ENCODE measurements at places on chromosomes 11 and 22.

- H3K27ac ChIP-seq: no peak overlapping the region
- peak overlapping the region; percentile 60 for H3K4me3 ChIP-seq
- no peaks in the 10 kb centered on the region for H3K36me3 ChIP-seq
- H3K27me3 ChIP-seq: peaks cover 76% of the 10 kb centered on the region
- no peak for DNase-seq
Observed at GRCh38 chr22:41975299-41976069, 6.2 kb downstream of the SEPTIN3 start.

DNA sequence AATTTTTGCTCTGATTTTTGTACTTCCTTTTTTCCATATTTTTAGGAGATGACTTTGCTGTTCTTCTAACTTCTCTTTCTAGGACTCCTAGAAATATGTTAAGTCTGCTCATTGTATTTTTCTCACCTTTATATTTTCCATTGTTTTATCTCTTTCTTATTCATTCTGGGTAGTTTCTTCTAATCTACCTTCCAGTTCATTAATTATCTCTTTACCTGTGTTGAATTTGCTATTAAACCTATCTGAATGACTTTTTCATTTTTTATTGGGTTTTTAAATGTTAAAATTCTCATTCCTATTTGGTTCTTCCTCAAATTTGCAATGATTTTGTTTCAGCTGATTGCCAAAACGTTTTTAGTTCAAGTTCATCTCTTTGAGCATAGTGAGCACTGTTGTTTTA, 27.8 kb upstream of the EHF start:
- DNase-seq: no peak
- H3K4me1 ChIP-seq: no peaks in the 10 kb centered on the region

GRCh38 chr22:36300396-36301212, 47.7 kb downstream of the APOL1 start:
- peaks cover 19% of the 10 kb centered on the region for H3K4me1 ChIP-seq
- no peak for DNase-seq
- no peak overlapping the region for H3K27ac ChIP-seq
- H3K36me3 ChIP-seq: peaks cover 98% of the 10 kb centered on the region

GRCh38 chr22:44261164-44261860, 51.4 kb downstream of the SHISAL1 start:
- no peak for DNase-seq
- peaks cover 4% of the 10 kb centered on the region for H3K4me1 ChIP-seq
- H3K36me3 ChIP-seq: peaks cover 3% of the 10 kb centered on the region
- no peak overlapping the region for H3K4me3 ChIP-seq
- no peak overlapping the region for H3K27ac ChIP-seq

DNA sequence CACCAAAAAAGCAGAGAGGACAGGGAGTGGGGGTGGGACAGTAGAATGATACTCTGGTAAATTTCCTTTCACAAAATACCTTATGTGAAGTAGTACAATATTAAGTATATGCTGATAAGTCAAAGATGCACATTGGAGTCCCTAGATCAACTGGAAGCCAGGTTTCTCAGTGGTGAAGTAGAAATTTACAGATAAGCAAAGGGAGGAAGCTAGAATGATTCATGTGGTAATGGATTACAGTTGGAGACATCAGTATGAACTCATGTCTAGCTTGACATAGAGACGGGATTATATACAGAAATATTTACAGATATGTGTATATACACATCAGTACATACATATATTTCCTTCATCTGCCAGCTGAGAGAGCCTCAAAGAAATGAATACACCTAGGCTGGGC, 21.5 kb downstream of the PLEKHB1 start:
- peaks cover 2% of the 10 kb centered on the region for H3K36me3 ChIP-seq
- no peak overlapping the region for H3K27ac ChIP-seq
- DNase-seq: no peak
- H3K4me1 ChIP-seq: peaks cover 4% of the 10 kb centered on the region
- no peak overlapping the region for H3K4me3 ChIP-seq

GRCh38 chr11:35337136-35337913, 82.0 kb downstream of the SLC1A2 start:
- DNase-seq: no peak
- H3K36me3 ChIP-seq: peaks cover 9% of the 10 kb centered on the region
- peaks cover 15% of the 10 kb centered on the region for H3K4me1 ChIP-seq
- H3K4me3 ChIP-seq: no peak overlapping the region

DNA sequence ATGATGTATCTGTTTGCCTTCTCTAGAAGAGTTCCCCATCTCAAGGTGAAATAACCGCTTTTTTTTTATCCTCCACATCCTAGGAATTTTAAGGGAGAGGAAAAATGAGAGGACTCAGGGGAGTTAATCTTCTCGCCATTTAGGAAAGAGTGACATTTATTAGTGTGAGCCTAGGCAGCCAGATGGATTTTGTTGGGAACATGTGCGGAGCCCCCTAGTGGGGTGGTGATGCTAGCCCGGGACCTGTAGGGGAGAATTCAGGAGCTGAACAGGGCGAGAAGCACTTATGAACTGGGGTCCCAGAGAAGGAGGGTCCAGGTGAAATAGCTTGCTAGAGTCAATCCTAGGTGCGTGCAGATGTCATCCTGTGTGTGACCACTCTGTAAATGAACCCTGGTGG, 10.7 kb downstream of the IL17RA start:
- no peak overlapping the region for H3K4me3 ChIP-seq
- no peak for DNase-seq
- no peak overlapping the region for H3K27ac ChIP-seq
- H3K4me1 ChIP-seq: peaks cover 51% of the 10 kb centered on the region

GRCh38 chr11:22342211-22343031, 4.2 kb downstream of the SLC17A6 start:
- no peak for DNase-seq
- H3K4me1 ChIP-seq: peaks cover 9% of the 10 kb centered on the region
- H3K36me3 ChIP-seq: no peaks in the 10 kb centered on the region
- peaks cover 70% of the 10 kb centered on the region for H3K27me3 ChIP-seq
- H3K27ac ChIP-seq: no peak overlapping the region
- H3K4me3 ChIP-seq: no peak overlapping the region

- H3K36me3 ChIP-seq: peaks cover 3% of the 10 kb centered on the region
- no peak for DNase-seq
- no peak overlapping the region for H3K4me3 ChIP-seq
- H3K4me1 ChIP-seq: no peaks in the 10 kb centered on the region
Observed at GRCh38 chr11:102171101-102171500, 60.9 kb downstream of the YAP1 start.

DNA sequence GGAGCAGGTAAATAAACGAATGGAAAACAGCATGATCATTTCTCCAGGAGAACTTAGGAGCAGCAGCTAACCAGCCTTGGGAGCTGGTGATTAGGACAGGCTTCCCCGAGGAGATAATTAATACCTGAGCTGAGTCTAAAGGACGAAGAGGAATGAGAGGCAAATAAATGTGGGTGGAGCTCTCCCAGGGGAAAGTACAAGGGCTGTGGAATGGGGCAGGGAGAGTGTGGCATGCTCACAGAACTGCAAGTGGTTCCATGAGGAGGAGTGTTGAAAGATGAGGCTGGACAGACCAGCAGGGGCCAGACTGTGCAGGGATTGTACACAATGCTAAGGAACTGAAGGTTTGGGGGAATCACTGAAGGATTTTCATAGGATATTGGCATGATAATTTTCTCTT, 14.2 kb upstream of the TLCD5 start:
- no peak overlapping the region for H3K27ac ChIP-seq
- H3K36me3 ChIP-seq: no peaks in the 10 kb centered on the region
- peaks cover 12% of the 10 kb centered on the region for H3K27me3 ChIP-seq
- H3K4me3 ChIP-seq: no peak overlapping the region
- DNase-seq: no peak
- no peaks in the 10 kb centered on the region for H3K4me1 ChIP-seq

DNA sequence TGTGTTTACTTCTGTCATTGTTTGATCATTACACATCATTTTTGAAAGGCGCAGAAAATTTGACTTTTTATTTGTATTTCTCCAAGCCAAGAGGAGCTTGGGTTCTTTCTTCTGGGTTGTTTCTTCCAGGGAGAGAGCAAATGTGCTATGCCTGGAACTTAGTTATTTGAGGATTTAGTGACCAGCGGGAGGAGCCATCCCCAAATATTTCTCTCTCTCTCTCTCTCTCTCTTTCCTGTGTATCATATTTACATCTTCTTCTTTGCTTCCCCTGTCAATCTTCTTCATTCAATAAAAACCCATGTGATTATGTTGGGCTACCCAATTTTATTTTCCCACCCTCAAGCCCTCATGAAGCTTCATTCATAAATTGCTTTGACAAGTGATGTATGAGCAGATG, 534.5 kb downstream of the LRRC4C start:
- no peak for DNase-seq
- no peak overlapping the region for H3K4me3 ChIP-seq
- no peaks in the 10 kb centered on the region for H3K4me1 ChIP-seq
- H3K27ac ChIP-seq: no peak overlapping the region
- no peaks in the 10 kb centered on the region for H3K27me3 ChIP-seq

DNA sequence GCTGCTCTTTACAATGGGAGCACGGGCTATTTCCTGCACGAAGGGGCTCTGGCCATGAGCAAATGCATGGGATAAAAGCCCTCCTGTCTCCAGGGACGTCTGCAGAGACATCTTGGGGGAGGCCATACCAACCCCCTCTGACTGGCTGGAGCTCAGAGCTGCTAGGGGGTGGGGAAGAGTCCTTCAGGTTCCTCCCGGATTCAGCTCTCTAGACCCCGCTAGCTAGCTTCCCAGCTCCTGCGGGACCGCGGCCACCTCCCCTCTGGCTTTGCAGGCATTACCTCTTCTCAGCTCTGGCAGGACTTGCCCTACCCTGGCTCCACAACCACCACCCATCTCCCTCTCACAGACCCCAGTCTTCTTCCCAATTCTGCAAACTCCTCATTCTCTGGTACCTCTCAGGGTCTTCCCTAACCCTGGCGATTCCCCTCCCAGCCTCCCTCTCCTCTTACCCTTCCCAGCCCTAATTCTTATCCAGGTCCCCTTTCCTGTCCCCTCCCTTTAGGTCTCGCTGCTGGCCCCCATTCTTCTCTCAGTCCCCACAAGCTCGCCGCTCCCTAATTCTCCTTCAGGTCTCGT, 802 bp downstream of the SYT13 start:
- DNase-seq: no peak
- peaks cover 92% of the 10 kb centered on the region for H3K27me3 ChIP-seq
- no peaks in the 10 kb centered on the region for H3K36me3 ChIP-seq
- no peak overlapping the region for H3K27ac ChIP-seq
- no peak overlapping the region for H3K4me3 ChIP-seq

DNA sequence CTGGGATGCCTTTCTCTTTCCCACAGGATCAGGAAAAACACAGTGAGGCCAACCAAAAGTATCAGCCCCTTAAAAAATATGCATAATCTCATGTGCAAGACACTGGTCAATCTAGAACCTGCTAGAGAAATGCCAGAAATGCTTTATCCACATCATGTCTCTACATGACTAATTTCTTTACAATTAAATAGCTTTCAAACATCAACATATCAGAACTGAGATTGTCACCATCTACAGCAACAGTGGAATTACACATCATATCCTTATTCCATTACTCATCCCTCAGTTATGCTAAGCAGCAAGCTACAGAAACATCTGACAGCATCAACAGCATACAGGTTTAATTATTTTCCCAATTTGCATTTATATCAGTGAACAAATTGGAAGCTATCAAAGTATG, 78.8 kb downstream of the DDIAS start:
- no peaks in the 10 kb centered on the region for H3K36me3 ChIP-seq
- H3K27me3 ChIP-seq: no peaks in the 10 kb centered on the region
- peaks cover 7% of the 10 kb centered on the region for H3K4me1 ChIP-seq

GRCh38 chr22:35479985-35480550, 60.6 kb upstream of the RASD2 start:
- H3K27ac ChIP-seq: no peak overlapping the region
- peaks cover 3% of the 10 kb centered on the region for H3K36me3 ChIP-seq
- peaks cover 3% of the 10 kb centered on the region for H3K4me1 ChIP-seq

DNA sequence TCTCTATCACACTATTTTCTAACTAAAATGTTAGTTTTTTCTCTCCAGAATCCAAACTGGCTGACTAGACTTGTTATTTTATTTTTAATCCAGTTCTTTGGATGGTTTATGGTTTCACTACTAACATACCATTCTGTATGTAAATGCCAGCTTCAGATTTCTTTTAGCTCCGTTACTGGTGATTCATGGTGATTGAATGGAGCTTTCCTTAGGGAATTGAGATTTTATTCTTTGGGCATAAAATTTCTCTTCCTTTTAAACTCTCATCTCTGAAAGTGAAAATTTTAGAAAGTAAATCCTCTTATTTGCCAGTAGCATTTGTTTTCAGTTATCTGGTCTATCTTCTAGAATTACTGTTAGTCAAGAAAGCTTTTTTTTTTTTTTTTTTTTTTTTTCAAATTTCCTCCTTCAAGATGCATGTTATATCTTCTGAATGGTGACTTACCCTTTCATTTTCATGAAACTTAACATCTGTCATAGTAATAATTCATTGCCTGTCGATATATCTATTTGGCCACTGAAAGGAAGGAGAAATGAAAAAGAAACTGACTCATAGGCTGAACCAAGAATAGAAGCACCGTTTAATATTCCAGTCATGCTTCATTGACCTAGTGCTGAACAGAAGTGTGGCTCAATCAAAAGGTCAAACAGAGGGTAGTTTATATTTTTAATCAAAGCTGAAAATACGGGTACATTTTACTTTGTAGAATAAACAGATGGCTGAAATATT, 6.4 kb downstream of the ENDOD1 start:
- no peak overlapping the region for H3K27ac ChIP-seq
- H3K4me1 ChIP-seq: peaks cover 27% of the 10 kb centered on the region
- peak overlapping the region; percentile 49 for H3K4me3 ChIP-seq
- DNase-seq: no peak

- DNase-seq: no peak
- H3K4me1 ChIP-seq: peaks cover 9% of the 10 kb centered on the region
- H3K27me3 ChIP-seq: no peaks in the 10 kb centered on the region
- no peak overlapping the region for H3K4me3 ChIP-seq
- no peak overlapping the region for H3K27ac ChIP-seq
Observed at GRCh38 chr11:44885919-44886789, 64.5 kb downstream of the TP53I11 start.

GRCh38 chr22:21762712-21763581, 27.4 kb upstream of the YPEL1 start:
- peaks cover 93% of the 10 kb centered on the region for H3K4me1 ChIP-seq
- no peaks in the 10 kb centered on the region for H3K27me3 ChIP-seq
- H3K27ac ChIP-seq: peak overlapping the region; percentile 90
- H3K36me3 ChIP-seq: peaks cover 31% of the 10 kb centered on the region
- peak overlapping the region; percentile 76 for H3K4me3 ChIP-seq

DNA sequence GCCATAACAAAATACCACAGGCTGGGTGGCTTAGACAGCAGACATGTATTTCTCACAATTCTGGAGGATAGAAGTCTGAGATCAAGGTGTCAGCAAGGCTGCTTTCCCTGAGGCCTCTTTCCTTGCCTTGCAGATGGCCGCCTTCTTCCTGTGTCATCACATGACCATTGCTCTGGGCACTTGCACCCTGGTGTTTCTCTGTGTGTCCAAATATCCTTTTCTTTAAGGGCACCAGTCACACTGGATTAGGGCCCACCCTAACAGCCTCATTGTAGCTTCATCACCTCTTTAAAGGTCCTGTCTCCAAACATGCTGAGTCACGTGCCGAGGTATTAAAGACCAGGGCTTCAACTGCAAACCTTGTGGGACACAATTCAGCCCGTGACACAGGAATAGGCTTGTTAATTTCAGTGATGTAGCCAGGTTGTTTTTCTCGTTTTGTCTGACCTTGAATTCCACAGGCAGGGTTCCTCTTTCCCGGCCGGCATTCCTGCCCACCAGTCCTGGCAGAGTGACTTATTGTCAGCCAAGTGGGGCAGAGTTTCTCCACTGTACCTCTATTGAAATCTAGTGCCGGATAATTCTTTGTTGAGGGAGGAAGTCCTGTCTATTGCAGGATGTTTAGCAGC, 100.1 kb downstream of the KCNQ1OT1 start:
- H3K4me1 ChIP-seq: no peaks in the 10 kb centered on the region
- DNase-seq: no peak
- H3K27ac ChIP-seq: no peak overlapping the region
- no peaks in the 10 kb centered on the region for H3K36me3 ChIP-seq
- H3K4me3 ChIP-seq: no peak overlapping the region

Measured in effector memory CD8-positive, alpha-beta T cell (primary cell).